ENCODE measurements at places on chromosomes 2 and 18.

DNA sequence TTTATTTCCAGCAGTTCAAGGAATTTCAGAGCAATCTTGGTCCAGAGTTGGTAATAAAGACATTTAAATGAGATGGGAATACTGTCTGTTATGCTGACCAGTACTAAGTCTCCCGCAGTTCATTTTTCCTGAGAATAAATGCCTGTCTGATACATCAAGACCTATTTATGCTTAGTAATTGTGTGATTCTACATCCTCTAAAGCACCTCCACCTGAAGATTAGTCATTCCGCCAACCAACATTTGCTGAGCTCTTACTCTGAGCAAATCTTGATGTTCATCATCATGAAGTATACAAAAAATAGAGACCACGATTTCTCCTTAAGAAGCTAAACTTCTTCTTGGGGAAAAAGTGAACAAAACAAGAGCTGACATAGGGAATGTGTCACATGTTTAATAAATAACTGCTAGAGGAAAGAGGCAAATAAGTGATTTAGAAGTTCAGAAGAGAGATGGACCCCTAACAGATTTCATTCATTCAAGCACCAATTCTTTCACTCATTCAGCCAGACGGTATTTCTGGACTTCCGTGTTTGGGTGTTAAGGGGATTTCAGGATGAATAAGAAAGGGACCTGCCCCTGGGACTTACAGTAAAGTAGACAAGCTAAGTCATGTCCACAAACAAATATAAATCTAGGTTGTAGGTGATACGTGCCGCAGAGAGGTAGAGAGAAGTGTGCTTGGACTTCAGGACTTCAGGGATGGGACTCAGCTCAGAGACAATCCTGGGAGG is 34.2 kb upstream of the PPP4R1 start:
- no peak for DNase-seq

DNA sequence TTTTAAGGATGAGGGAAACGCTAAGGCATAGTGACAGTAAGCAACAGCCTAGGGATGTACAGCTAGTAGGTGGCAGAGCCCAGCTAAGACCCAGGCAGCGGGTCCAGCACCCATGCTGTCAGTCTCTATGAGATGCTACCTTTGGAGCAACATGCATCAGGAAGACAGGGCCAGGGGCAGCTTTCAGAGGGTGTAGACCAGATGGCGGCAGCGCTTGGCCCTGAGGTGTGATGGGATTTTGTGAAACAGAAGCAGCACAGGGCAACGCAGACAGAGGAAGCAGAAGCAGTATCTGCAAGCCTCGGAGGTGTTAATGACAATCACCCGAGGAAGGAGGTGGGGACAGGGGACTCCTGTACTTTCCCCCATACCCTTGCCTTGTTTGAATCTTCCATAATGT is 43.2 kb downstream of the SDC1 start:
- DNase-seq: no peak

GRCh38 chr2:126916744-126917143 is 18.1 kb downstream of the TEX51 start:
- no peak for DNase-seq

DNA sequence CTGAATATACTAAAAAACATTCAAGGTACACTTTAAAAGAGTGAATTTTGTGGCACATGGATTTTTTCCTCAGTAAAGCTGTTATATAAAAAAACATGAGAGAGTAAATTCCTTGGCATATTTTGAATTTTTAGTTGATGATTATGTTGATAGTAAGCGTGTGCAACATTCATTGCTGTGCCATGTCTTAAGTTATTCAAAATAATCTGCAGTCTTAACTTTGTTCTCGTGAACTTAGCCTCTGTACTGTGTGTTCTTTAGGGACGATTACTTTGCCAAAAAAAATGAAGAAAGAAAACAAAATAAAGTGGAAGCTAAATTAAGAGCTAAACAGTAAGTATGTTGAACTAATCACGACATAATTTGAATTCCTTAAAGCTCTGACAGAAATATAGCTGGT is 9.6 kb downstream of the SSB start:
- no peak for DNase-seq

GRCh38 chr2:174438146-174438886 is 42.8 kb downstream of the SCRN3 start:
- peak; percentile 89 for DNase-seq

DNA sequence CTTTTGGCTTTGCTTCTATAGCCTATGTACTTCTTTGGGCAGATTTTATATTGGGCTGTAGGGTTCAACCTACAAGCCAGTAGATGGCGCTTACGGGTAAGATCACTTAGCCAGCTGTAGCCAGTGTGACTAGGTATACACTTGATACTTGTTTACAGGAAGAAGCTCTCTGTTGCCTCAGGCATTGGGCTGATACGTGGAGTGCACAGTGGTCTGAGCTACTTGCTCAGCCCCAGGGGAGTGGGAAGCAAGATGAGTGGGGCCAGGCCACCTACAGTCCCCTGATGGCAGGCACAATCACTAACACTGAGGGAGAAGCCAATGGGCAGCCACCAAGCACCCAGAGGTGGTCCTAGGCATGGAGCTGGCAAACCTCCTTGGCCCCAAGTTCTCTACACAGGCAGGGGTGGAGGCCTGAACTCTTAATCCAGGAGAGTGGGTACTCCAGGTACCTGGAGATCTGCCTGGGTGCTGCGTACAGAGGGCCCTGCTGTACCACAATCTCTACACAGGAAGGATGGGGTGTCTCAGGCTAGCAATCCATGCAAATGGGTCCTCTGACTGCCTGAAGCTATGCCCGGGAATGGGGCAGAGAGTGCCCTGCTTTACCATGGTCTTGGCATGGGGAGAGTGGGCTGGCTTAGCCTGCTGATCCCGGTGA is 122.2 kb downstream of the NCOA1 start:
- DNase-seq: no peak

DNA sequence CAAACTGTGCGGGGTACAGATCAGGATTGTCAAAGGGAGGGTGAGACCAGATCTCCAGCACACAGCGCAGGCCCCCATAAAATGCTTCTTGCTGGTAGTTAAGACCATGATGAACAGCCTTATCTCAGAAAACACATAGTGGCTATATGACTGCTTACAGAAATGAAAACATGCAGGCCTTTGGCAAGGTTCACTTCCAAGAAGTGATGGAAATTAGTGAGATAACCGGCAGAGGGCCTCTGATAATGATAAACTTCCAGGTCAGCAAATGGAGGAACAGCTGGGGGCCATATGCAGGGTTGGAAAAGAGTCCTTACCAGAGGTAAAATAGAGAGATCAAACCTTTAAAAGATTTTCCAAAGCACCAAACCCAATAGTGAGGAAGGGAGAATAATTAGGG is 46.6 kb downstream of the CFAP221 start:
- no peak for DNase-seq

DNA sequence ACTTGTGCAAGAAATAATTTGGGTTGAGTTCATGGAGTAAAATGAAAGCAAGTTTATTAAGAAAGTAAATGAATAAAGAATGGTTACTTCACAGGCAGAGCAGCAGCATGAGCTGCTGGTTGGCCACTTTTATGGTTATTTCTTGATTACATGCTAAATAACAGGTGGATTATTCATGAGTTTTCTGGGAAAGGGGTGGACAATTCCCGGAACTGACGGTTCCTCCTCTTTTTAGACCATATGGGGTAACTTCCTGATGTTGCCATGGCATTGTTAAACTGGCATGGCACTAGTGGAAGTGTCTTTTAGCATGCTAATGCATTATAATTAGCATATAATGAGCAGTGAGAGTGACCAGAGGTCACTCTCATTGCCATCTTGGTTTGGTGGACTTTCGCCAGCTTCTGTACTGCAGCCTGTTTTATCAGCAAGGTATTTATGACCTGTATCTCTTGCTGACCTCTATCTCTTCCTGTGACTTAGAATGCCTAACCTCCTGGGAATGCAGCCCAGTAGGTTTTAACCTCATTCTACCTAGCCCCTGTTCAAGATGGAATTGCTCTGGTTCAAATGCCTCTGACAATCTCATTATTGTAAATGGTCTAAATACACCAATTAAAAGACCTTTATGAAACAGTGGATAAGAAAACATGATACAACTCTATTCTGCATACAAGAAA is 114.1 kb upstream of the FIGN start:
- DNase-seq: no peak

DNA sequence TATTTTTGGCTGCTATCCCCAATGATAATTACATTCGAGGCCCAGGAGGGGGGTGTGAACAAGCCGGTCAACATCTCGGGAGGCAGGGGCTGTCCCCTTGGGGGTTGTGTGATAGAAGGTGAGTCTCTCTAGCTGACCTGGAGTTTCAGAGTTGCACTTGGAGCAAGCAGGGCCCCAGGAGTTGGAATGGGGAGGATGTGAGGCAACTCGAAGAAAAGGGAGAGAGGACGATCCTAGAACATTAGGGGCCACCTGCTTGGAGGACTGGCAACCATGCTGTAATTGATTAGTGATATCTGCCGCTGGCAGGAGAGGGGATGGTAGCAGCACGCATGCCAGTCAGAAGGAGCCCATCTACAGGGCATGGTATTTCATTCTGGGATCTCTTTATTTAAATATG is 122.6 kb downstream of the CTIF start:
- DNase-seq: no peak

GRCh38 chr2:65438137-65438899 is 5.9 kb upstream of the SPRED2 start:
- no peak for DNase-seq

DNA sequence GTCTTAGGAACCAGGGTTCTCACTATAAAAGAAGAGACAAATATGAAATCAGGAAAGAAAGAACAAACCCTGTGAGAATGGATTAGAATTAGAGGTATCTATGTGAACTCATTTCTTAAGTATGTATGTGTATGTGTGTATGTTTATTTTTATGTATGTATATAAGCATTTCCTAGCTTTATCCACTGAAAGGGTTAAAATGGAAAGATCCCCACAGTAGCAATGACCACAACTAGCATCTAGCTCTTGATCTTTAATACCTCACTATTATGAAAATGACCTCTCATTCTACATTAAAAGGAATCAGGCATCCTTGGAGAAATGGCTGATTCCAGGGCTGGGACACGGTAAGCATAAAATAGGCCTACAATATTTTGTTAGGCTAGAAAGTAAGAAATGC is 31.6 kb downstream of the RTN4 start:
- no peak for DNase-seq

- DNase-seq: no peak
These were observed 44.8 kb upstream of the STRN start for GRCh38 chr2:37011130-37011529.

GRCh38 chr2:18754286-18754685 is 164.9 kb upstream of the NT5C1B start:
- DNase-seq: no peak

DNA sequence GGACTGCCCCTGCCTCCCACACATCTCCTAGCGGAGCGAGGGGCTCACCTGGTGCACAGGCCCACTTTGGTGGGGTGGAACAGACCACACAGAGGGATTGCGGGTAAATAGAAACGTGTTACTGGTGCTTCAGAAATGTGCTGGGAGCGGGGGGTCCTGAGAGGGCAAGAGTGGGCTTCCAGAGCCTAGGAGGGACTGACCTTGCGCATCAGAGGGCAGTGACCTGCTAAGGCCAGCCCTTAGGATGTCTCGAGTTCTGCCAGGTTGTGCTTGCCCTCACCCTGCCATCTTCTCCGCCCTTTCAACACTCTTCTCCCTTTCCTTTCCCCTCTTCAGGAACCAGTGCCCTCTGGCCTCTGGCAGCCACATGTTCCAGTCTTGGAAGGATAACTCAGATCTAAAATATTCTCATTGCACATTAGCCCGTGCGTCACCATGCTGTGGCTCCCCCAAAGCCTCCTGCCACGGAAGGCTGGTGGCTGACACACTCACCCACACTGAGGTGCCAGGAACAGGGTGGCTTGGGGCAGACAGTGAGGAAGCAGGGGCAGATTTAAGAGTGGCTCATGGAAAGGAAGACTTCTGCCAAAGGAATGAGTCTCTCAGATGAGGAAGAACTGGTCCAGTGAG is 89.6 kb downstream of the MCFD2 start:
- no peak for DNase-seq

GRCh38 chr2:118929059-118929458 is 12.9 kb upstream of the MARCO start:
- no peak for DNase-seq

- DNase-seq: no peak
These were observed 26.7 kb downstream of the CYRIA start for GRCh38 chr2:16638946-16639345.

DNA sequence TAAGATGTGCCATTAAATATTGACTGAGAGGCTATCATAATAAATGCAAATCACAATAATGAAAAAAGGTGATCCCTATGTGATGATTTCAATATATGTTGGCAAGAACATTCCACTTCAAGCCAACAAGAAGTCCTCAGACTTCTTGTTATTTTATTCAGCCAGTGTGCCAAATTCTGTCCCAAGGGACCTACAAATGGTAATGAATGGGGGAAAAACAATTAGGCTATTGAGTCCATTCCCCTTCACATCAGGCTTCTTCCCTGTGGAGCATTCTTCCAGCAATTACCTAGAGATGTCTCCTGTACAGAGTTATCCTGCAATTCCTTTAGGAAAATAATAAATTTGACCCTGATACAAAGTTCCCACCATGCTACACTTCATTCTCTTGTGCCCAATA is 144.4 kb downstream of the PIEZO2 start:
- DNase-seq: no peak

DNA sequence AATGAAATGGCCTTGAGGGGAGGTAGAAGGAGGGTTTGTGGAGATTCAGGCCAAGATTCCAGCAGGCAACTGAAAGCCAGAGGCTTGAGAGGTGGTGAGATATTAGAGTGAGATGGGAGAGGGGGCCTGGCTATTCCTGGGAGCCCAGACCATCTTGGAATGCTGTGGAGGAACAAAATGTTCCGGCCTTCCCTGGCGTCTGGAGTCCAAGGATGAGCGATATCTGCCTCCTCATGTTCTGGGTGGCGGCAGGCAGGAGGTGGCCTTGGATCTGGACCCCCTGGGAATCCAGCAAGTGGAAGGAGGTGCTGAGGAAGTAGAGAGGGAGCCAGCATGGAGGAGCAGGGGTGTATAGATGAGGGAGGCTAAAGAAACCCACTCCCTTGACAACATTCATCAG is 335.9 kb downstream of the CYP26B1 start:
- no peak for DNase-seq

DNA sequence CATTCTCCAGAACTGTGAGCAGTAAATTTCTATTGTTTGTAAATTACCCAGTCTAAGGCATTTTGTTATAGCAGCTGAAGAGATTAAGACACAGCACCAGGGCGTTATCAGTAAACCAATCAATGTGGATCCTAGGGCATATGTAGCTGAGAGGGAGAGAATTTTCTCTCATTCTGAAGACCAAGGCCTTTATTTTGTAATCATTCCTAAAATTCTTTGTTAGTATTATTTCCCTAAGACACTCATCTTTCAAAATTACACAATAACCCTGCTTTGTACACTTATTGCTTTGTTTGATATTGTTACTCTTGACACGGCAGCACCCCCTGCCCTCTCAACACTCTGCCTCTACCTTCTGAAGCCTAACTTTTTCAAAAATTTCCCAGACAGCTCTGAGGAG is 419.1 kb downstream of the SLC4A3 start:
- DNase-seq: no peak

GRCh38 chr18:76679945-76680344 is 142.4 kb upstream of the ZNF236 start:
- DNase-seq: no peak
